ENCODE measurements at places on chromosomes 3 and 15.

- no peak for DNase-seq
These were observed 11.7 kb downstream of the DLG1 start for GRCh38 chr3:197286678-197287077.

- no peak for DNase-seq
These were observed 50.7 kb downstream of the ADAMTS17 start for GRCh38 chr15:100291106-100291505.

- peak; percentile 23 for DNase-seq
These were observed 83.9 kb upstream of the PLXND1 start for GRCh38 chr3:129690406-129690805.

DNA sequence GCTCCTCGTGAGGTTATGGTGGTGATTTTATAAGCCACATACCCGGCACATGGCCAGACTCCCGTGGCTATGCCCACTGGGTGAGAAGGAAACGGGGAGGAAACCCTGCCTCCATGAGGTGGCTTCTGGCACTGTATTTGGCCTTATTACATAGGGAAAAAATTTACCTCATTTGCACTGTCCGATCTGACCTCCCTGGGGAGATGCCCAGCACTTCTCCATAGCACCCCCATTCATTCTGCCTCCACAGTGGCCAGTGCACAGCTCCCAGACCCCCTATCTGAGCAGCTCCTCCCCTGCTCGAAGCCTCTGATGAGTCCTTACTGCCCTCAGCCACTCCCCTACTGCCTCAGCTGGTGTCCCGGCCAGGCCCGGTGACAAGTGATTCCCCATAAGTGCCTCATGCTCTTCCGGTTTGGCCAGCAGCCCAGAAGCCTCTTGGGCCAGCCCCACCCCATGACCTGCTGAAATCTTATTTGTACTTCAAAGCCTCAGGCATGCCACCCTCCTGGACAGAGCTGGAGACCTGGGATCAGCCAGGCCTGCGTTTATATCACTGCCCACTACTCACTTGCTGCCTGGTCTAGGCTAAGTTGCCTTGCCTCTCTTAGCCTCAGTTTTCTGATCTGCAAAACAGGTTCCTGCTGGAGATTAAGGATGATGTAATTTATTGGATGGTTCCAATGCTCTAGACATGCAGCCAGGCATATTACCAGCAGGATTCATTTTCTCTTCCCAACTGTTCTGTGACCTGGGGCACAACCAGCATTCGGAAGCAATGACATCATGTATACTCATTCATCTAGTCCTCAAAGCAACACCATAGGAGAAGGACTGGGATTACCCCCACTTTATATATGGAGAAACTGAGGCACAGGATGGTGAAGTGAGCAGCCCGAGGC is 30.6 kb upstream of the SLC6A6 start:
- no peak for DNase-seq

DNA sequence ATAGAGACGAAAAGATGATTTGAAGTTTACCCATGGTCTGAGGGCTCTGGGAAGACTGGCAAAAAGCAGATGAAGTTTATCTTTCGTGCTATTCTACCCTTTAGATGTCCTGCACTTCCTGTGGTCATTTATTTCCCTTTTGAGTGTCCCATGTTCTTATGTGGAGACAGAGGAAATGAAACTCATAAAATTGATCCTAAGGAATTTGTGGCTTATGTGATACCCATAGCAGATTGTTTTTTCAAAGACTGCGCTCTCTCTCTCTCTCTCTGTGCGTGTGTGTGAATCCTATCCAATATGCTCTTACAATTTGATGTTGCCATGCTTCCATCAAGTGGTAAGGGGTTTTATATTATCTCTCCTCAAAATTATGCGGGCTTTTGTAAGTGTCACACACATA is 607.5 kb upstream of the DPPA4 start:
- DNase-seq = no peak

DNA sequence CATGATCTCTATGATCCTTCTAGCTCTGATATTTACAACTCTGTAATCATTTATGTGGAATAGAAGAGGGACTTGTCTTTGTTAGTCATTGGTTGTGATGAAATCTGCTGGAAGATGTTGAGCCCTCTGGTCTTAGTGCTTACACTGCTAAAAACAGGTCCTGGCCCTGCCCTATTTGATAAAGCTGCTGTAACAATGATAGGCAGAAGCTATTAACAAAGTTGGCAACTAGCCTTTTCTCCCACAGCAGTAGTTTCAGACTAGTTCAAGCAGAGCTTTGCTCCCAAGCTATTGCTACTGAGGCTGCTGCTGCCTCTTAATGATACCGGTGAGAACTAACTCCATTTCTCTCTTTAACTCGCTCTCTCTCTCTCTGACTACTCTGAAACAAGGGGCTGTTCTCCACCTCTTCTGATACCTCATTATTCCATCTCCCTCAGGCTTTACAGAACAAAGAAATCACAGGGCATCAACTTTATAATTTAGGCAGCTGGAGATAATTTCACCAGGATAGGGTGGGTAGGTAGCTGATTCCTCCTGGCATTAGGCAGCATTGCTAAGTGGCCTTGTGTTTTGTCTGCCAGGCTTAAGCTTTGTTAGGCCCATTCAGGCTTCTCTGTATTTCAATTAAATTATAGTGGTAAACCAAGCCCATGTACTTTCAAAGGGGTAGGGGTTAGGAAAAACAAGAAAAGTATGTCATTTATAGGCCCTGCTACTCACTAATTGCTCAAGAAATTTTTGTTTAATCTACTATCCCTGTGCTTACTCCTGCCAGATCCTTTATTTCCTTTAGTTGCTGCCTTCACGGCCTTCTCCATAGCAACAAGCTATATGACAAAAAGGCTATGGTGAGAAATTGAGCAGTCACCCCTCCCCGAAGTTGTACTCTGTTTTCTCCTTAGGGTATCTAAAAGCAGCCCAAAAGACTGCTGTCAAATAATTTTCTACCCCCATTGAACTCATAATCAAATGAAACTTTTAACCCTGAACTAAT is 139.6 kb downstream of the RBPMS2 start:
- DNase-seq = no peak
